Stimulated activated CD8-positive, alpha-beta memory T cell treated with anti-CD3 and anti-CD28 coated beads, Interleukin-7, amount 100 ng/mL, for 4 hours (primary cell): ENCODE measurements at places on chromosomes 6 and 20.

DNA sequence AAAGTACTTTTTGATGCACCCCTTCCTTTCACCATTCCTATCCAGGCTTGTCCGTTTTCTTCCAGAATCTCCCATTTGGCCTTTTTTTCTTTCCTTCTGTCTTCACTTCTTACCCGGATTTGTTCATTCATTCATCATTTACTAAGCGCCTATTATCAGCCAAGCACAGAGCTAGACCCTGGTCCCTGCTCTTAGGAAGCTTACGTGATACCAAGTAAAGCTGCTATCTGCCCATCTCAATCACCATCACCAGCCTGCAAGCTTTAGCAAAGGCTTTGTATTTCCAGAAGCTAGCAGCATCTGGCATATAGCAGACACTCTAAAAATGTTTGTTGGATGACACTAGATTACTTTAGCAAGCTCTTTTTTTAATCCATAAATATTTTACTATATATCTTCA is 4.8 kb downstream of the NDRG3 start:
- no peak for DNase-seq

DNA sequence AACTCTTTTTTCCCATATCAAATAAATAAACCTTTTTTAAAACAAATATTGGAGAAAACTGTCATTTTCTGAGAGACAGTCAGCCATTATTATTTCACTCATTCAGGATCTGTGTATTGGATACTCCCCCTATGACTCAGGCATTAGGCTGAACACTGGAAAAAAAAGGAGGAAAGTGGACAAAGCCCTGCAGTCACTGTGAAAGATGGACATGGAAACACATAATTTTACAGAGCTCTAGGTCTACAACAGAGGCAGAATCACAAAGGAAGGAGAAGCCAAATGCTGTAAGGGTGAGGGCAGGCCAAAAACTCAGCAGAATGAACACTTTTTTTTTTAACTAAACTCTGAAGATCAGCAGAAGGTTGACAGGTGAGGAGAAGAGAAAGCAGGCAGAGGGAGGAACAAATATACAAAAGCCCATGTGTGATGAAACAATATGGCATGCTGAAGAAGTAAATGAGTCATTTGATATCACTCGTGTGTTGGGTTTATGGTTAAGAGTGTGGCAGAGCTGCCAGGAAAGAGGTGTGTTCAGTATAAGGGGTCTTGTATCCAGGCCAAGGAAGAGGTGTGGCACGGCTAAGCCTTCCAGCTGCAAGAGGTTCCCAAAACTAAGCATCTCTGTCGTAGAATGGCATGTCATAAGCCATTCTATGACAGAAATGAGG is 39.1 kb downstream of the EPB41L2 start:
- DNase-seq = no peak

- DNase-seq = no peak
Observed at GRCh38 chr6:145028144-145028818, 707.0 kb downstream of the EPM2A start.

GRCh38 chr20:18057994-18058349 is 256 bp upstream of the OVOL2 start:
- DNase-seq = no peak

DNA sequence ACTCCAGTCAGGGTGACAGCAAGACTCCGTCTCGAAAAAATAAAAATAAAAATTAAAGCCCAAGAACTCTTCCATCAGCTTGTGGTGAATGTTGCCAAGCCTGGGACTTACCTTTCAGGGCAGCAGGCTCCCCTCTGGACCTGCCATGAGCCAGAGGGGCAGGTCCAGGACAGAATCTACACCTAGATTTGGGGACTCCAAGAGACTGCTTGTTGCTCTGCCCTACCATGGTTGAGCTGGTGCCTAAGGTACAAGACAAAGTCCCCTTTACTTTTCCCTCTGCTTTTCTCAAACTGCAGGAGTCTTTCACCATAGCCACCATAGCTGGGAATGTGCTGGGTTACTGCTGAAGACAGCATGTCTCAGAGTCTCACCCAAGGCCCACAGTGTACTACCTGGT is 9.2 kb downstream of the C6orf15 start:
- DNase-seq = no peak

- no peak for DNase-seq
Observed at GRCh38 chr6:137754366-137754765, 112.7 kb upstream of the TNFAIP3 start.

DNA sequence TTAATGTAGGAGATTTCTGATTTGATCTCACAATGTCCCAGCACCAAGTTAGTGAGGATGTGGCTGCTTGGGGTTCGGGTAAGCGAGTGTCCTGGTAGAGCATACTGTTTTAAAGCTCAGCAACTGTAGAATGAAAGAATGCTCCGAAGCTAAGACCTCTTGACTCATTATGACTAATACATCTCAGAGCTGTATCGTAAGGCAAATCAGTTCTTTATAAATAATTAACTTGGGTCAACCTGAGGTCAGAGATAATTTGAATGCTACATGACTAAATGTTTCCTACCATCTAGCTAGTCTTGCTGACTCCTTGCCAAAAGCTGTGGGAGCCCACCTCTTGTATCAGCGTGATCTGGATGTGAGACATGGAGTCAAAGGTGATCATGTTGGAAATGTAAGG is 128.8 kb upstream of the PDE7B start:
- DNase-seq = no peak

DNA sequence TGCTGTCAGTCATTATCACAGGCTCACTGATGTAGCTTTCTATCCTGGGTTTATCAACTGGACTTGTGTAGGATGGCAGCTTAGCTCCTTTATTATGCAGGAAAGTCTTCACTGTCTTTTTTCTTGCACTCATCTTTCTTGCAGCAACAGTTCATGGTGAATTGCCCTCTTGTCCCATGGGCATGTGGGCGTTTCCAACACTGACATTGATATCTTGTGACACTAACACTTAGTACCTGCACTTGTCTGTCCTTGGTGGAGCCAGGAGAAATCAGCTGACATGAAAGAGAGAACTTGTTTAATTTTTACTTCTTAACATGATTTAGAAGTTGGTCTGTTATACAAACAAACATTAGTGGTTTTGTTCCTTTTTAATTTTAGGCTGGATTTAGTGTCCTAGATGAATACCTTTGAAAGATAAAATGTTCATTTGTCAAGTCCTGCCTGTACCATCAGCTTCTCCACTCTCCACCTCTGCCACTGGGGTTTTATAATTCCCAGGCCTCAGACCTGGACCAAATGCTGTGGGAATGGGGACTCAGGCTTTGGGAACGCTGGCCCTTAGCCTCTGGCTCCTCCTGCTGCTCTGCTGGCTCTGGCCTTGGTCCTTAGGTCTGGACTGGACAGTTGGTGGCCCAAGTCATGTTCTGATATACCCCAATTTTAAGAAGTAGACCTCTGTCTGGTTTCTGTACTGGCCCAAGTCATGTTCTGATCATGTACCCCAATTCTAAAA is 161.0 kb upstream of the LAMP5 start:
- DNase-seq = no peak

- no peak for DNase-seq
Observed at GRCh38 chr20:36672991-36673390, 27.0 kb upstream of the SLA2 start.

DNA sequence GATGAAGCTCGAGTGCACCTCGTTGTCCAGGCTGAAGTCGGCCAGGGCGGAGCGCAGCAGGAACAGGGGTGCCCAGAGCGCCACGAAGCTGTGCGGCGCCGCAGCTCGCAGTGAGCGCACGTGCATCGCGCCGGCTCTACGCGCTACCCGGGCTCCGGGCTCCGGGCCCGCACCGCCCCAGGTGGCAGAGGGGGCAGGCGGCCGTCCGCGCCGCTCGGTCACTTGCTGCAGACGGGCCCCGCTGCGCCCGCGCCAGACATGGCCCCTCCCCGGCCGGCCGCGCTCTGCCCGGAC is 497 bp downstream of the BMP7 start:
- no peak for DNase-seq

DNA sequence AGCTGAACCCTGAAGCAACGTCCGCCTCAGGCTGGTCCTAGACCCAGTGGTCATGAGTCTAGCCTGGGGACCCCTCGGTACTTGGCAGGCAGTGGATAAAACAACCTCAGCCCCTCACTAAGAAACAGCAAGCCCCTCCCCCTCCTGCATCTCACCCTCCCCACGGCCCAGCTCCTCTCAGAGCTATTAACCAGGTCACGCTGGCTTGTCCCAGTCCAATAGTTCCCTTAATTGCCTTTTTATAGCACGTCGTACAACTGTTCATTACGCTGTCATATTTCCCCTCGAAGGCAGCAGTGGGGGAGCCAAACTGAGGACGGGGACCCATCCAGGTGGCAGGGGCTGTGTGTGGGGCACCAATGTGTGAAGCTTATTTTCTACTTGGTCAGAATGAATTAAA is 8.6 kb upstream of the SLC32A1 start:
- no peak for DNase-seq

DNA sequence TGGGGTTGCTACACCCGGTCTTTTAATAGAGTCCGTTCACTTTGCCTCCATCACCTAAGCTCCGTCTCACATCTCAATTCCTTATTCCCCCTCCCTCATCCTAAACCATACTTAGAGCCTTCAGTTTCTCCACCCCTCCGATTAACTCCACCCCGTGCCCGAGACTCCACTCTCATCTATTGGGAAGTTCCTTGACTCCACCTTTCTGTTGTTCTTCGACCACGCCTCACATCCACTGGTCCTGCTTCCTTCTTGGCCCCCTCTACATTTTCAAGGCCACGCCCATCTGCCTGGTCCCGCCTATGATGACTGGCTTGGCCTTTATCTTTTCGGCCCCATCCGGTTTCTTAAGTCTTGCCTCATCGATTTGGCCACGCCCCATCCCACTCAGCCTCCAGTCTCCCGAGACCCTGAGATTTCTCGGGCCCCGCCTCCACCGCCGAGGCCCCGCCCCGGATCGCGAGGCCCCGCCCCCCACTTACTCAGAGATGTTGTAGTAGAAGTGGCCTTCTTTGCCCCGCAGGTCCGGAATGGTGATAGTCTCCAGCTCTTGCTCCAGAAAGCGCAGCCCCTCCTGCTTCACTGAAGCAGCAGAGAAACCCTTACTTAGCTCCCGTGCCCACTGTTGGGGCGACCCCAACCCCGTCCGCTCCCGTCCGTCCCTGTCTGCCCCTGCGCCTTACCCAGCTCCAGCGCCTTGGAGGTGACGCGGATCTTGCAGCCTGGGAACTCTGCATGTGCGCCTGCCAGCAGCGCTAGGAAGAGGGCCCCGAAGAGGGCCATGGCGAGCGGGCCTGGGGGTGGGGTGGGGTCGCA is 1.1 kb downstream of the PLTP start:
- DNase-seq = peak; percentile 87

GRCh38 chr20:50690650-50691572 is at the start of gene RIPOR3:
Gene RIPOR3 (minus strand): TSS chr20:50691542. CDS start chr20:50691128, 414 bp downstream.
- DNase-seq = no peak

GRCh38 chr6:14889611-14890593 is 356.0 kb upstream of the JARID2 start:
- no peak for DNase-seq

GRCh38 chr6:95364016-95364604 is 213.2 kb upstream of the MANEA start:
- no peak for DNase-seq

DNA sequence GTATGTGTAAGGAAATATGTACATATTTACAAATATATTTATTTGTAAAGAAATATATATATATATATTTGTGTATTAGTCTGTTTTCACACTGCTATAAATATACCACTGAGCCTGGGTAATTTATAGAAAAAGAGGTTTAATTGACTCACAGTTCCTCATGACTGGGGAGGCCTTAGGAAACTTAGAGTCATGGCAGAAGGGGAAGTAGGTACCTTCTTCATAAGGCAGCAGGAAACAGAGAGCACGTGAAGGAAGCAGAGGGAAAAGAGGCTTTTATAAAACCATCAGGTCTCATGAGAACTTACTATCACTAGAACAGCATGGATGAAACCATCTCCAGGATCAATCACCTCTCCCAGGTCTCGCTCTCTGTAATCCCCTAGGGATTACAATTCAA is 644.5 kb upstream of the HS3ST5 start:
- no peak for DNase-seq

- no peak for DNase-seq
Observed at GRCh38 chr20:59191756-59192532, 28.3 kb downstream of the ZNF831 start.

GRCh38 chr20:15297059-15297875 is 959.9 kb upstream of the FLRT3 start:
- no peak for DNase-seq

DNA sequence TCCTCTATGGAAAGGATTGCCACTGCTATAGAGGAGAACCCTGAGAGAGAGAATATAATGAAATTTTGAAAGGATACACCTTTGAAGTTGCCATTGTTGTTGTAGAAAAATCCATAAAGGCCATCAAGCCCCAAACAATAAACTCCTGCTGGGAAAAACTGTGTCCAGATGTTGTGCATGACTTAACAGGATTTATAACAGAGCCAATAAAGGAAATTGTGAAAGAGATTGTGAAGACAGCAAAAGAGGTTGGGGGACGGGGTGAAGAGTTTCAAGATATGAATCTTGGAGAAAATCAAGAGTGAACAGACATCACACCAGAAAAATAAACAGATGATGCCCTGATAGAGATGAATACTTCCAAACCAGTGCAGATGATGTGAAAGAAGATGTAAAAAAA is 396.4 kb downstream of the BCKDHB start:
- DNase-seq = no peak

GRCh38 chr6:45959534-45960145 is 56.0 kb downstream of the CLIC5 start:
- no peak for DNase-seq

DNA sequence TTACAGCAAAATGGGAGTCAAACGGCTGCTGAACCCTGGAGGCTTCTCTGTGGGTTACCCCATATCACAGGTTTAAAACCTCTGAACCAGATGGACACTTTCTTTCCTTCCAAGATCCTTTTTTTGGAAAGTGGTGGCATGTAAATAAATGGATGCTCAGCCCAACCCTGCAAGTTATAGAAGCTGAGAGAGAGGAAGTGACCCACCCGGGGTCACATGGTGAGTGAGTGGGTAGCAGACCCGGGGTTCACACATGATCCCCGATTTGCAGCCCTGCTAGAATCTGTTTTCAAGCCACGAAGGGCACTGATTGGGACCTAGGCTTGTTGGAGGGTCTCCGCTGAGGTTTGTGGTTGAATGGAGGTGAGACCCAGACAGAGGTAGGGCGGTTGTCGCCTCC is 32.0 kb downstream of the SIRPA start:
- DNase-seq = no peak

DNA sequence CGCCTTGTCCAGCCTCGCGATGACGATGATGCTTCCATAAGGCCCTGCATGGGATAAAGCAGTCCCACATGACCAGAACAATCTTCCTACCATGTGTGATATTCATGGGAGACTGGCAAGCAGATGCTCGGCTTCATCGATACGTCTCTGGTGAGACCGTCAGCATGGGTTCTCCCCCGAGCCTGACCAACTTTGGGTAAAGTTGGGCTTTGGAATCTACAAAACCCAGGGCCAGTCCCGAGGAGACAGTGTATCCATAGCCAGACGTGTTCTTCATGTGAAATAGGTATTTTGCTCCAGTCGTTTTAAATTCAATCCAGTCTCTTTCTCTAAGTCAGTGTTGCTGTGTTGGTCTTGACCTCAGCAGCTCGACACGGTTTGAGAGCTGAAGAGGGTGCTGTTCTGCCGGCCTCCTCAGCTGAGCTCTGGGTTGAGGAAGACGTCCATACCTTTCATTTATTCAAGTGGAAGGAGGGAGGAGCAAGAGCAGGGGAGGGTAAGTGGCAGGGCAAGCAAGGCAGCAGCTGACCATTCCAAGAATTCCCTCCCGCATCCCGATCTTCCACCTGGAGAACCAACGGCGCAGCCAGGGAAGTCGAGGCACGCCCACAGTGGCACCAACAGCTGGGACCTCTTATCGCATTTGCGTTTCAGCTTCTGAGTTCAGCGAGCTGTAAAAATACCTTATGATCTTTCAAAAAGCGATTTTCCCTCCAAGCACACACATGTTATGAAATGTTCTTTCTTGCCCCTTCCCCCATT is 64.0 kb upstream of the THBS2 start:
- DNase-seq = no peak
